Activated T-cell treated with anti-CD3 and anti-CD28 coated beads, Interleukin-2, amount 50 U/mL, for 72 hours (primary cell): ENCODE measurements at places on chromosomes 5 and 9.

GRCh38 chr9:129554649-129555048 lies 66.3 kb downstream of the C9orf50 start:
- no peak for DNase-seq

DNA sequence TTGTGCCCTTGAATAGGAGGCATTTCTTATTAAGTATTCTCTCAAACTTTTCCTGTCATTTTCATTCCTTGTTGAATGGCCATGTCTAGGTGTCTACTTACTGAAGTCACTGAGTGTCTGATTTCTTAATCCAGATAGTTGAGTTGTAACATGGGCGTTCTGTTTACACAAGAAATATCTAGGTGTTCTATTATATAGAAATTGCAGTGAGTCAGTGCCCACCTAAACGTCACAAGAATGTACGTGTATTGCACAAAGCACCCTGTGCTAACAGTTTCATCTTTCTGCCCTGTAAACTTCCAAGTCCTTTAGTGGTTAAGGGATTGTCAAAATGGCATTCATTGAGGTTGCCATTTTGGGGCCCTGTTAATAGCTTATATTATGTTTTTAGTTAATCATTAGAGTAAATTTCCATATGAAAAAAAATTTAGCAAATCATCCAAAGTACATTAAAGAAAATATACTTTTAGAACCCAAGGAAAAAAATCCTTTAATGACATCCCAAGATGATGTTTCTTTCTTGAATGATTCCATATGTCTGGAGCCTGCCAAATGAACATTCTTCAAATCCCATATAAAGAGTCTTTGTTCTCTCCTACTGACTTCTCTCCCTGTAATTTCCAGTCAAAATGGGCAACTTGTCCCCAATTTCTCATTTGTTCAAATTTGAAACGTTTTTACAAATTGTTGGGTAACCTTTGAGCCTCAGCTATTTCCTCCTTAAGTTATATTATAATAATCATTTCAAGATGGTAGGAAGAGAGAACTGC lies 114.2 kb downstream of the GOLPH3 start:
- no peak for DNase-seq

DNA sequence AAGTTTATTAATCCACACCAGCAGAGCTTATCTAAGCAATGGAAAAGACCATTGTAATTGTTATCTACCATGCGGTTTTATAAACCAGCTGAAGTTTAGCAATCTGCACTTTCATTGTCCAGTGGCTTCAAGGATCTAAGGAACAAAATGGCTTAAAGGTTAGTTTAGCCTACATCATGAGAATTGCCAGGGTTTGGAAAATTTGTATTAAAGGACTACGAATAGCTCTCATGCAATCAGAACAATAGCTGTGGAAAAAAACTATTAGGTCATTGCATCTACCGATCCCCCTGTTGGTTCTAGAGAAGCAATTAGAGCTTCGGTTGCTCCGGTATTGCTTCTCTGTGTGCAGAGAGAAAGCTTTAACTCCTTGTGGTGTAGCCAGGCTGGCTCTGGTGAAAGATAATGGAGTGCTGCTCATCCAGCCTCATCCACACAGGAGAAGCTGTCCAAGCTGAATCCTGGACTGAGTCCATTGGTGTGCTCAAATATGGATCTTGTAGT lies 86.3 kb upstream of the SLC12A2 start:
- DNase-seq: no peak

- no peak for DNase-seq
Observed at GRCh38 chr9:126327714-126328185, 1.1 kb downstream of the MVB12B start.

GRCh38 chr9:91220491-91221135 lies 141.1 kb downstream of the AUH start:
- no peak for DNase-seq
